ENCODE measurements at places on chromosomes 1 and 21.

GRCh38 chr1:158945061-158945460 is 13.7 kb downstream of the PYHIN1 start:
- no peak for DNase-seq

DNA sequence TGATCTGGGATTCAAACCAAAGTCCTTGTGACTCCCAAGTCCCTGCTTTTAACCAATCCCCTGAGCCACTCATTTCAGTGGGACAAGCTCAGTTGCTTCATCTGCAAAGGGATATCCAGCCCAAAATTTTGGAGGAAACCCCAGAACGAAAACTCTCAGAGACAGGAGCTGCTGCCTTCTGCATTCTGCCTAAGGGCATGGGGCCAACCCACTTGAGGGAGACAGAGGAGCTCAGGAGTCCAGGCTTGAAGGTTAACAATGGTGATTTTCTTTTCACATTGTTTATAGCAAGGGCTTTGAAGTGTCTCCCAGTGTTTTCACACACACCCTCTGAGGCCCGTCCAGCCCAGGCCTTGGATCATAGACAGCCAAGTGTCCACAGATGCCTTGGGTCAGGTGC is 148.1 kb upstream of the CTTNBP2NL start:
- no peak for DNase-seq

DNA sequence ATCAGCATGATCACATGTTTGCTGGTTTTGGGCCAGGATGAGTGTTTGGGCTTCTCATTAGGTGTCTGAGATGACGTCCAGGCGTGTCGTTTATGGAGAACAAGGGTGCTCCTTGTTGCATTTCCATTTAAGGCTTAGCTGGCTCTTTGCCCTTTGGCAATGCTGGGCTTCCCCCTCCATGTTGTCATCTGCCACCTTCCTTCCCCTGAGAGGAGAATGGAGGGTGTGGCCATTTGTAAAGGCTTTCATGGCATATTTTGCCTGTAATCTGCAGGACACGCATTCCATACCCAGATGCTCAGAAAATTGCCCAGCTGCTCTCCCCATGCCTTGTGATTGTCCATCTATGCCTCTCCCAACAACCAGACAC is 27.7 kb downstream of the PKP1 start:
- DNase-seq: no peak

DNA sequence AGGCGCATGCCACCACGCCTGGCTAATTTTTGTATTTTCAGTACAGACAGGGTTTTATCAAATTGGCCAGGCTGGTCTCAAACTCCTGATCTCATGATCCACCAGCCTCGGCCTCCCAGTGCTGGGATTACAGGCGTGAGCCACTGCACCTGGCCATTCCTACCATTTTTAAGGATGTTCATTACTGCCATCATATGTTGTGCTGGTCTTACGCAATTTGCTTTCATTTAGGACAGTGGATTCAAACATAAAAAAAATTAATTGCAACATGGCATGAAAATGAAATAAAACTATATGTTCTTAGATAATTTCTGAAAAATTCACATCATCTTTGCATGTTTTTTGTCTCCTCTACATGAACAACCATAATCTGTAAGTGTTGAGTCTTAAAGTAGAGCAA is 527.7 kb downstream of the LTN1 start:
- no peak for DNase-seq

DNA sequence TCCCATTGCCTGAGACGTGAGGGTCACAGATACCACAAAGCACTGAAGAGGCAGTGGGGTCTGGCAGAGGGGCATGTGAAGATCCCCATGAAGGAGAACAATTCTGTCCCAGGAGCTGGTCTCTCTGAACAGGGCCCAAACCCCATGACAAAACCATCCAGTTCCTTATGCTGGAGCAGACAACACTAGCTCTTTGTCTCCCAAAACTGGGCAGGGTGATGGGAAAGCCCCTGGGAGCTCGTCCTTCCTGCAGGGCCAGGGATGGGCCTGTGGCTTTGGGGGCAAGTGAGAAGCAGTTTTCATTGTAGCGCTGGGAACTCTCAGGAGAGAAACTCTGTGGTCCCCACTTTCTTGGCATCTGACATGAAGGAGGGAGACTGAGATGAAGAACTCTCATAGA is 8.8 kb downstream of the ETV3L start:
- no peak for DNase-seq

GRCh38 chr1:25702101-25702775 is 85.6 kb downstream of the MAN1C1 start:
- no peak for DNase-seq

GRCh38 chr1:61391730-61392129 is 309.4 kb downstream of the NFIA start:
- DNase-seq: no peak

GRCh38 chr1:235330918-235331285 is 2.5 kb downstream of the GGPS1 start:
- no peak for DNase-seq

DNA sequence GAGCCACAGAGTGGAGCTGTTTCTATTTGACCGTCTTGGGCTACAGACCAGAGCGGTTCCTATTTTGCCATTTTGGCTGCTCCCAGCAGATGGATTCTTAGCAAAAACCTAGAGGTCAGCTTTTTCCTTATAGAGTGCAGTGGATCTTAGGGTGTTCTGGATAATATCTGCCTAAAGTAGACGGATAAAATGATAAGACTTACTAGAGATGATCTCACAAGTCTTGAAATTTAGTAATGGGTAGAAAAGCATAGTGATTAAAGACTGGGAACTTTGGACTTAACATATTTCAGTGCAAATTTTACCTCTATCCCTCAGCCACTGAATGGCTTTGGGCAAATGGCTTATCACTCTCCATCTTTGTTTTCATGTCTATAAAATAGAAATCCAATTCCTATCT is 439.8 kb downstream of the ADGRL2 start:
- no peak for DNase-seq

DNA sequence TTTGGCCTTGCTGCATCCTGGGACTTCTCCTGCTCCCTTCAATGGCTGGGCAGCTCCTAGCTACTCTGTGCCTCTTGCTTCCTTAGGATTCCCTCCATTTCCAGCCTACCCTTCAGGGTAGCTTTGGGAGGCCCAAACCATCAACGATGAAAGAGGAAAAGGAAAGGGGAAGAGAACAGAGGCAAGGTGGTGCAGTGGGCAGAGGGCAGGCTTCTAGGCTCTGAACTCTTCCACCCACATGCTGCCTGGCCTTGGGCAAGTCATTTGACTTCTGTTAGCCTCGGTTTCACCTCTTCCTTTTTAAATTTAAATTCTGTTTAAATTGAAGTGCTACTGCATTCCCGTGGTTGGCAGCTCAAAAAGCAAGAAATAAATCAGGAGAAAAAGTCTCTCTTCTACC is 5.7 kb upstream of the PPM1J start:
- DNase-seq: peak; percentile 19

GRCh38 chr1:54808443-54809207 is 7.5 kb upstream of the TTC22 start:
- DNase-seq: no peak

GRCh38 chr1:55446351-55446750 is 231.2 kb upstream of the USP24 start:
- no peak for DNase-seq

DNA sequence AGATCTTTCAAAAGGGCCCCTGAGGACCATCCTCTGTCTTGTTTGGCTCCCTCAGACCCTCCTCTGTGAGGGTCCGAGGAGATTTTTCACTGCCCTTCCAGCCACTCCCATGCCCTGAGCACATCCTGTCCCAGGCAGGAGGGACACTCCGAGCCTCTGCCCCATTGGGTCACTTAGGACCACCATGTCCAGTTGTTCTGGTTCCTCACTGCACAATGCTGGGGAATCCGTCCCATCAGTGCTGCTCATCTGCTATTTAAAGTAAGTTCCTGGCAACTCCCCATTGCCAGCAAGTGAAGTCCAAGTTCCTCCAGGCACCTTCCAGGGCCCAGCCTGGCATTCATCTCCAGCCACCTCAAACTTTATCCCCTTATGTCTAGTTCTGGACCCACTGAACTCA is 117.5 kb upstream of the GRIK3 start:
- no peak for DNase-seq

- peak; percentile 85 for DNase-seq
Observed at GRCh38 chr1:206032380-206033140, 8.9 kb upstream of the CTSE start.

GRCh38 chr1:180031664-180032063 is 77.1 kb downstream of the CEP350 start:
- DNase-seq: no peak

DNA sequence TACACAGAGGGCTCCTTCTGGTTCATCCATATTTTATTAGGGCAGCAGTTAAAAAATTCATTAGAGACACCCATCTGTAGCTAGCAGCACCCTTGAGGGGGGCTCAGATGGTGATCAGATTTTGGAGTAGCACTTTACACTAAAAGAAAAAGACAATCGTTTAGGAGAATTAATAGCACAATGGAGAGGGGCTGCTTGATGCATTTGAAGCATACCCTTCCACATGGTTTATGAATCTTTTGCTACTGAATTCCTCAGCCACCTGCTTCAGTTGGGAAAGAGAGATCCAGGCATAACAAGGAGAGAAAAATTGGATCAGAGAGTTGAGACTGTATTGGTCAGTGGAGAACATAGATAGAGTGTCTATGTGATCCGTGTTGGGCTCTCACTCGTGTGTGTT is 54.4 kb downstream of the DISC1 start:
- no peak for DNase-seq

DNA sequence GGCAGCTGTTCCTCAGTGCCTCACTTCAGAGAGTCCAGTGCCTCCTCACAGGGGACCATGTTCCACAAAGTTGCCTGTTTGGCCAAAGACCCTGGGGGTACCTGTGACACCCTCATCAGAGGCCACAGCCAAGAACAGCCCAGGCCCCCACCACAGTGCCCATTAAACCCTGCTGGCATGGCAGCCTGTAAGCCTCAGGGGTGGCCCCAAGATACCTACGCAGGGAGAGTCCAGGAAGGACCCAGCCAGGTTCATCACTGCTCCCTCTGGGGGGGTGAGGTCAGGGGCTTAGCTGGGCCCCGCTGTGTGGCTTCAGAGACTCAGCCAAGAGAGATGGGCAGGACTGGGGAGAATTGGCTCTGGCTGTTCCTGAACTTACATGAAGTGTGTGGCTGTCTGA is 19.1 kb upstream of the PRDM16 start:
- DNase-seq: no peak

- DNase-seq: no peak
Observed at GRCh38 chr1:240683576-240683975, 71.6 kb upstream of the GREM2 start.

DNA sequence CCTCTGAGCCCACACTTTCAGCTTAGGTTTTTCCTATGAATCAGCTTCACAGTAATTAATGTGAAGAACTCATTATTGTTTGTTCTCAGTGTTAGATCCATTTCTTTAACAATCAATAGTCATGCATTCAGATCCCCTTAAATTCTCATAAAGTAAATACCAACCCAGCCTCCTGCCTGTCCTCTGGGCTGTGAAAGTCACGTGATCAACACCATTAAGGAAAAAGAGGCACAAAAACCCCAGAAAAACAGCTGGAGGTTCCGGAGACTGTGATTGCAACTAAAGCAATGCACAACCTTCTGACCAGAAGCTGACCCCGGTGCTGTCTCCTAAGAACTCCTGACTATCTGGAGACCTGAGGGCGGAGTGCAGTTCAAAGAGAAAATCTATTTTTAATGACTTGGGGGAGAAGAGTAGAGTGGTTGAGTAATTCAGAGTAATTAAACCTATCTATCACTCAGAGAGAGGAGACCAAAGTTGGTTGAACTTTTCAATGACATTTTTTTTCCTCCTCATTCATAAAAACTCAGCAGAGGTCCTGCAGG is 132.5 kb downstream of the PLXNA2 start:
- DNase-seq: no peak

GRCh38 chr1:171929121-171929520 is 87.8 kb downstream of the DNM3 start:
- no peak for DNase-seq

DNA sequence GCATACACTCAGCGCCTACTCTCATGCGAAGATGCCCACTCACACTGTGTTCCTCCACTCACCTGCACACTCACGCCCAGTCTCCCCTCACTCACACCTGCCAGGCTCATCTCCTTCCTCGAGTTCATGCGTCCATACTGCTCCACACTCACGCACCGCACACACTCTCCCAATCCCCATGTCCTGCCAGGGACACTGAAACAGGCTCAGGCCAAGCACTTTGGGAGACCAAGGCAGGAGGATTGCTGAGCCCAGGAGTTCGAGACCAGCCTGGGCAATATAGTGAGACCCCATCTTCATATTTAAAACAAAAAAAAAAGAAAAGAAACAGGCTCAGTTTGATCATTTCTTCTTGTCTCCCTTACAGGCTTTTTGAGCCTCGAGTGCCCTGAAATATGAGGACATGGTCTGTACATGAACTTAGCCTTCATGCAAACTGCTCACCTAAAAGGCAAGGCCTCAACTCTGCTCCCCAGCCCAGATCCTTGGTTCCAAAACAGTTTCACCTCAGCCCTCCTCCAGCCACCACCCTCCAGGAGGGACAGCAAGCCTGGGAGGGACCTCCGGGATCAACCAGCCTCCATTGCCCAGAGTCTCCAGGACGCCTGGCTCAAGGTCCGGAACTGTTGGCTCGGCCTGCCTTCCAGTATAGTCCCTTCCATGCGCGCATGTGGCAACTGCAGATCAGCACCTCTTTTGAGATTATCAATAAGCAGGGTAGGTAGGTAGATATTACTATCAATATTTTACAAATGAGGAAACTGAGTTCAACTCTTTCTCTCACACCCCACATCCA is 2.4 kb upstream of the PTAFR start:
- DNase-seq: no peak

GRCh38 chr1:175268720-175269119 is 76.1 kb upstream of the KIAA0040 start:
- no peak for DNase-seq

GRCh38 chr1:167645625-167646414 is 15.8 kb downstream of the RCSD1 start:
- no peak for DNase-seq

- DNase-seq: no peak
Observed at GRCh38 chr1:163596541-163597258, 274.9 kb downstream of the NUF2 start.

DNA sequence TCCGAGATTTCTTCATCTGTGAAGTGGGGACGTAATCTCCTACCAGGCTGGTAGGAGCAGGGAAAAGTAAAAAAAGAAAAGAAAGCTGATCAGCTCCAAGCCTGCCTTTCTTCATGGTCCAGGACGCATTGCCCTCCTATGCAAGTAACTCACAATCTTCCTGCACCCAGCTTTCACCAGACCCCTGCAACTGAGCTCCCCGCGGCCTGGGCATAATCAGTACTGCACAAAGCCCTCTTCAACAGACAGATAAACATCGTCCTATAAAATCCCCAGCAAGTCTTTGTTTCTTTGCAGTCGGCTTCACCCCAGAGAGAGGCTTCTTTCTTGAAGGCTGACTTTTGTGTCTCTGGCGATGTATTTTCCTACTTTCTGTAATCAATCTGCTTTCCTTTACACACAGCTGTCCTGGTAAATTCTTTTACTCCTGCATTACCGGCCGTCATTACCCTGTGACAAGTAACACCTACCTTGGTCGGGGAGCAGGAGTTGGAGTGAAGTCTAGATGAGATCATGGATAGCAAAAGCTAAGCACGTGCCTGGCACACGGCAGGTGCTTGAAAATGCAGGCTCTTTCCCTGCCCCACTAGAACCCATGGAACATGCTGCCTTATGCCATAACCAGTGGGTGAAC is 8.3 kb downstream of the PADI1 start:
- no peak for DNase-seq

GRCh38 chr1:27672750-27673112 is 739 bp upstream of the IFI6 start:
- no peak for DNase-seq

All from MV-4-11 (cell line).